ENCODE measurements at places on chromosomes 6 and 20. TPM values are rescaled to one million over a fixed set of nuclear protein-coding genes. Genes with fewer than 3 reads are reported as not detected.
A peak's percentile ranks its signal among the peaks of the same experiment; 100 is the strongest.

DNA sequence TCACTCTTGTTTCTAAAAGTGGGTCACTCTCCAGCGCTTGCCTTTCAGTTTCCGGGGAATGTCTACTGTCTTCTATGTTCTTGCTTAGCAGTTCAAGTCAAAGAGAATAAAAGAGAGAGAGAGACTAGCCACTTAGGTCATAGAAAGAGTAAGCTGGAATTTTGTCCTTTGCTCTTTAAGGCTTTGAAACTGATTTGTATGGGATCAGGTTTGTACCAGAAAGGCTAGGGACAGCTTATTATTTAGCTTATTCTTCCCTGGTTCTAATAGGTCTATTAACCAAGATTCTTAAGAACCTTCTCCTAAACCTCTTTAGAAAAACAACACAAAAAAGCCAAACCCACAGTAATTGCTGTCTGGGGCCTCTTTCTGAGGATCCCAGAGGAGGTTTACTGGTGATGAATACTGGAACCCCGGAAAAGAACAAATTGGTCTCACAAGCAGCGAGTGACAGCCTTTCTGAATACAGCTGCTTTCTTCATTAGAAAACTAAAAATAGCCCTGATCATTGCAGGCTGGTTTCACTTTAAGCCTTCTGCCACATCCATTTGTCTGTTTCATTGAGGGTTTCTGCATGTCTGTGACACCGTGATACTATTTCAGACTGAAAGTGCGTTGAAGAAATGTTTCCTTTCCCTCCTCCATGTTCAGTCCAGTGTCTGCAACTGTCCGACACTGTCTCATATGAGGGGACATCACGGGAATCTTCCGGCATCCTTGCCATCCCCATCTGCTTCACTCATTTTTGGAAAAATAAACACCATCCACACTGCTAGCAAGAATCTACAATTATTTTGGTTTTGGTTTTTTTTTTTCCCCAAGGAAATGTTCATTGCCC is 75.1 kb upstream of the ATXN1 start:
- H3K27ac ChIP-seq, result no peak overlapping the region
- no peak overlapping the region for H3K4me3 ChIP-seq
- no peaks in the 10 kb centered on the region for H3K4me1 ChIP-seq
- H3K27me3 ChIP-seq, result no peaks in the 10 kb centered on the region

DNA sequence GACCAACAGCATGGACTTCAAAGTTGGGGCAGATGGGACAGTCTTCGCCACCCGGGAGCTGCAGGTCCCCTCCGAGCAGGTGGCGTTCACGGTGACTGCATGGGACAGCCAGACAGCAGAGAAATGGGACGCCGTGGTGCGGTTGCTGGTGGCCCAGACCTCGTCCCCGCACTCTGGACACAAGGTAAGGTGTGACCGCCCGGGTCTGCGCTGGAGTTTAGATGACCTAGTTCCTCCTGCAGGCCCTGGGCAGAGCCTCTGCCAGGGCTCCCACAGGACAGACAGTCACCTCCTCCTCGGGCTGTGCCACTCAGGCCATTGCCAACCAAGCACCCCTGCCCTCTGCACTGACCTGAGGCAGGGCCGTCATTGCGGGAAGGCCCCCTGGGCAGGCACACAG is 322.1 kb downstream of the TAF4 start:
- no peak overlapping the region for H3K27ac ChIP-seq
- no peak for DNase-seq
- no peaks in the 10 kb centered on the region for H3K4me1 ChIP-seq
- no peaks in the 10 kb centered on the region for H3K27me3 ChIP-seq
- H3K36me3 ChIP-seq, result no peaks in the 10 kb centered on the region

- H3K36me3 ChIP-seq, result no peaks in the 10 kb centered on the region
- no peak overlapping the region for H3K27ac ChIP-seq
- H3K4me3 ChIP-seq, result no peak overlapping the region
Observed at GRCh38 chr6:56050530-56051201, 175.3 kb upstream of the BMP5 start.

DNA sequence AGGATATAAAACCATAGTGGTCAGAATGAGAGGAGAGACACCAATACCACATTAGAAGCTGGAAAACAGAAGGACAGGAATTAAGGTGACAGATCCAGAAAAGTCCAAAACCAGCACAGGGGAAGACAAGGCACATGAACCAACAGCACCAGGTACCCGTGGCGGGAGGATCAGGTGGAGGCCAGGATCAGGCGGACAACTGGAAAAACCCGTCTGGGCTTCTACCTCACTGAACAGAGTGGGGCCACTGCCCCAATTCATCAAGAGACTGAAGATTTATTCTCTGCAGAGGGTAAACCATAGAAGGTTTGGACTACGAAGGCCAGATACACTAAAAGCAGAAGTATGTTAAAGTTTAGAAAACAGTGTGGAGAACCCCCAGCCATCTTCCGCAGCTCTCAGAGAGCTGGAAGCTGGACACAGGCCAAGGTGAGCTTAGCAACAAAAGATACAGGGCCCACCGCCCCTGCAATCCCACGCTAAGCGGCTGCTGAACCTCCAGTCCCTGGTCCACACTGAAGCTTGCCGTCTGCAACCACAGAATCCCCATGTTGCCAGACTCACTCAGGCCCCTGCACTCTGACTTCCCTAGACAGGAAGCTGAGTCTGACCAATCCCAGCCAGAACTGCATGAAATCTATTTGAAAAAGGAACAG is 29.9 kb downstream of the ABHD12 start:
- H3K27ac ChIP-seq, result no peak overlapping the region
- no peaks in the 10 kb centered on the region for H3K36me3 ChIP-seq
- H3K27me3 ChIP-seq, result no peaks in the 10 kb centered on the region
- no peak for DNase-seq

GRCh38 chr6:156953479-156954146 is 176.4 kb downstream of the ARID1B start:
- no peaks in the 10 kb centered on the region for H3K27me3 ChIP-seq
- DNase-seq, result peak; percentile 71
- H3K4me3 ChIP-seq, result no peak overlapping the region
- H3K36me3 ChIP-seq, result no peaks in the 10 kb centered on the region

DNA sequence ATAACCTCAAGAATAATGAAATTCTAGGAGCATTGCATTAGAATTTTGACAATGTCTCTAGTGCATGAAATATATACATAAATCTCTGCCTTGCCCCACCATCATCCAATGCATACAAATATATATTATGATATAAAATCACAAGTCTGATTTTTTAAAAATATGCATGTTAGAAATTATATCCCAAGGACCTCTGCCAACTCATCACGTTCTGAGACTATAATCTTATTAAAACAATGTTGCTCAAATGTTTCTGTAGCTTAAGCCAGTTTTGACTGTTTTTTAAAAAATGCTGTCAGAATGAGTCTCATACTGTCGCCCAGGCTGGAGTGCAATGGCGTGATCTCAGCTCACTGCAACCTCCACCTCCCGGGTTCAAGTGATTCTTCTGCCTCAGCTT is 287.0 kb upstream of the SOX4 start:
- no peaks in the 10 kb centered on the region for H3K27me3 ChIP-seq
- H3K4me3 ChIP-seq, result no peak overlapping the region
- no peaks in the 10 kb centered on the region for H3K4me1 ChIP-seq
- no peak overlapping the region for H3K27ac ChIP-seq
- H3K36me3 ChIP-seq, result no peaks in the 10 kb centered on the region

DNA sequence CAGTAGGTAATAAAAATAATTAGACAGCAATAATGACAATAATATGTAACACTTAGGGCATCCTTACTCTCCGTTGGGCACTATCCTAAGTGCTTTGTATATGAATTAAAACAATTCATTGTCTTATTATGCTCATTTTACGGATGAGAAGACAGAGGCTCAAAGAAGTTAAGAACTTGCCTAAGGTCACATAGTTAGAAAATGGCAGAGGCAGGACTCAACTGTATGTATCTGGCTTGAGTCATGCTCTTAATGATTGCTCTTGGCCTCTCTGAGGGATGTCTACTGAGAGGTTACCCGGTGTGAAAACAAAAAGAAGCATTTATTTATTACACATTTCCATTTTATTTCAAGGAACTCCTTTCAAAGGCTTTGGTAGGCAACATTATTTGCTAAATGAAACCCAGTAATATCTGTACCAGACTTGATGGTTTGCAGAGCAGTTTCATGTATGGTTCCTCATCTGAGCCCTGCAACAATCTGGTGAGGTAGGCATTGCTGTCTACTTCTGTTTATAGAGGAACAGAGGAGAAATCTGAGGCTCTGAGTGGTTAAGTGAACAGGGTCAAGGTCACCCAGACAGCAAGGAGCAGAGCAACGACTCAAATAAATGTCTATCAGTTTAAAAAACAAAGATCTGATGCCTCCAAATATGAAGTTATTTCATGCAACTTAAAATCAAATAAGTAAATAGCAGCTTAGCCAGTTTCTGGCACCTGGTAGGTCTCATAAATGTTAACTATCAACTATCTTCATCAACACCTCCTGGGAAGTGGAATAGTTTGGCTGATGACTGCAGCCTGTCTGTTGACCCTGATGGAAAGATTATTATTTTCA is 4.2 kb upstream of the PARD6B start:
- no peaks in the 10 kb centered on the region for H3K27me3 ChIP-seq
- peaks cover 21% of the 10 kb centered on the region for H3K4me1 ChIP-seq
- no peaks in the 10 kb centered on the region for H3K36me3 ChIP-seq
- H3K4me3 ChIP-seq, result no peak overlapping the region

DNA sequence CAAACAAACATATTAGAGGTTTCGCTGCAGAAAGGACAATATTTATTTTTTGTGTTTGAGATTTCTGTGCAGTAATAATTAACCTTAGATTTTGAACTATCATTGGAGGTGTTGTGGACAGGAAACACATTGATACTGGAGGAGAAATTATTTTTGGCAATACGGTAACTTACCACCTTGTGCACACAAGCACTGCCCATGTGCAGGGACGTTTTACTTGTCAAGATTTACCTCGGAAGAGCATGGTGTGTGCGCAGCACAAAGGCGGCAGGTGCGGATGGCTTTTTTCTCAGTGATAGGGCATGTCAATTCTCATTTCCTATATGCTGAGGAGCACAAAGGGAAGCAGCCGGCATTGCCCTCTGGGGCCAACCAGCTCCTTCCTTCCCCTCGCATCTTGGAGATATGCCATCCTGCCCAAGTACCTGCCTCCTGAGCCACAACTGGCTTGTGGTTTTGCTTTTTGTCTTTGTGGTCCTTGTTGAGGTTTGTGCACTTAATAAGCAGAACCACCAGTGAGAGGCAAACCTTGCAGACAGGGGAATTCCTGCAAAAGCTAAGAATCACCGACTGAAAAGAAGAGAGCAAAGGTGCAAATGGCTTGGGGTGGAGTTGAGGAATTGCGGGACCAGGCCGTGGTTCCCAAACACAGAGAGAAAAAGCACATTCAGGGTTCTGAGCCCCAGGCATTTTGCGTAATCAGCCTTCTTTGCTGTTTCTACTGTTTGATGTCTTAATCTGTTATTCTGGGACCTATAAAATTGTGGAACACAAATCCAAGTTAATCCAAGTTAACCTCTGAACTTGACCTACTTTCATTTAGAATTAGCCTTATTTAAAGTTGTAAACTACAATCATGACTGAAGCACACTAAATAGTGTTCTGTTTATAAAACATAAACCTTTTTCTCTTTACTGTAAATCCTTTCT is 21.9 kb downstream of the SAMD5 start:
- H3K36me3 ChIP-seq, result no peaks in the 10 kb centered on the region
- H3K27ac ChIP-seq, result no peak overlapping the region
- no peaks in the 10 kb centered on the region for H3K27me3 ChIP-seq

DNA sequence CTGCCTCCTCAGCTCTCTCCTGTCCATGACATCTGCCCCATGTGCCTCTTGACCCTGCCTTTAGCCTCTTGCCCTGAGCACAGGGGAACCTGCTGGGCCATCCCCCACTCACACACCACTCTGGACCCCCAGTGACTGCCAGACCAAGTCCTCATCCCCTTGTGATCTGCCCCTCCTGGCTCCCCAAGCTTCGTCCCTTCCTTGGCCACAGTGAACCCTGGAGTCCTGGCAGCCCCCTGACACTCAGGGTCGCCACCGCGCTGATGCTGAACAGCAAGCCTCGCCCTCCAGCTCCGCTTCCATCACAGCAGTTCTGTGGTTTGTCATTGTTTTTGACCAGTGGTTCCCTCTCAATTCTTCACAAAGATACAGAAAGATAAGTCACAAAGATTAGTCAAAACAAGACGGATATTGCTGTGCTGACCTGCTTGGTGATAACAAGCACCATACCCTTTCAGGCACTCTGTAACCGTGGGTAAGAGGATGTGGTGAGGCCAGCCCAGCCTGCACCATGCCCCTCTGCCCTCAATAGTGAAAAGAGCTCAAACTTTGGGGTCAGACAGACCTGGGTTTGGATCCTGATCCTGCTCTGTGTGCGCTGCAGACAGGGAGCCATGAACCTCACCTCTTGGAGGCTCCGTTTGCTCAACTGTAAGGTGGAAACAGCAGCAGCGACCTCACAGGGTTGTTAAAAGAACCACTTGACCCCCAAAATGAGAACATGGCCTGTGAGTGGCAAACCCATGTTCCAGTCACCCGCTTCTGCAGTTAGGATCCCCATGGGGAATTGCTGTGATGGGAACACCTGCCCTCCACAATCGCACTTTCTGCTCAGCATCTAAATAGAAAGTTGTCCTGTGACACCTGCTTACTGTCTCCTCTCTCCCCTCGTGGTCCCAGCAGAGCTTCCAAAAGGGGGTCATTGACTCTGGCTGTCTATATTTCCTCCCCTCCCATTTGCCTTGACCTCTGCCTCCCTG is 114.5 kb downstream of the TOX2 start:
- DNase-seq, result no peak
- no peaks in the 10 kb centered on the region for H3K27me3 ChIP-seq
- no peaks in the 10 kb centered on the region for H3K36me3 ChIP-seq
- H3K4me3 ChIP-seq, result no peak overlapping the region
- no peaks in the 10 kb centered on the region for H3K4me1 ChIP-seq
- no peak overlapping the region for H3K27ac ChIP-seq

DNA sequence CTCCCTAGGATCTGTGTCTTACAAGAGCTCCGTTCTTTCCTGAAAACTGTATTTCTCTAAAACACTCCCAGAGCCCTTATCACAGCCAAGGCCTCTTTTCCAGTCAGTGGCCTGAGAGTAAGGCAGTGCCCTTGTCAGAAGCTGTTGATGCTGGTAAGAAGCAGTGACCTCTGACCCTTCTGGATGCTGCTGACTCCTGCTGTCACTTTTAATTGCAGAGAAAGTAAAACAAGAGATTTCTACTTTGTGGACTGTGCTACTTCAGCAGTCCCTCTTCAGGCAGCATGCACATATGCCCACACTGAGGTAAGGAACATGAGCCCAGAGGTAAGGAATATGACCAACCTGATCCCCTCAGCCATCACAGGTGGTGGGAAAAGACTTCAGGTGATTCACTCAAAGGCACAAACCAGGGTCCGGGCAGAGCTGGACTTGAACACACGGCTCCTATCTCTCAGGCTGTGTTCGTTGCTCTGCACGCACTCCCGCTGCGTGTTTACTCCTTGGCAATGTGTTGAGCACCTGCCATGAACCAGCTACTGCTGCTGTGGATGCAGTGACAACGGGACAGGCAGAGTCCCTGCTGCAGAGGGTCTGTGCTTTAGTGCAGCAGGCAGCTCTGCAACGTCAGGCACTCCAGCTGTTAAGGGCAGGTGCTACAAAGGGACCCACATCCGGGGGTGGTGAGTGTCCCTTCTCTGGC is 201.9 kb upstream of the CST7 start:
- H3K27me3 ChIP-seq, result no peaks in the 10 kb centered on the region
- no peaks in the 10 kb centered on the region for H3K4me1 ChIP-seq
- no peak overlapping the region for H3K4me3 ChIP-seq
- no peak for DNase-seq

Gene MYB
- 1.3 TPM for polyA plus RNA-seq

Gene TFAP2D
- polyA plus RNA-seq, result not detected

Gene TGM3
- polyA plus RNA-seq, result 0.56 TPM
